ENCODE measurements at places on chromosomes 2 and 18.

DNA sequence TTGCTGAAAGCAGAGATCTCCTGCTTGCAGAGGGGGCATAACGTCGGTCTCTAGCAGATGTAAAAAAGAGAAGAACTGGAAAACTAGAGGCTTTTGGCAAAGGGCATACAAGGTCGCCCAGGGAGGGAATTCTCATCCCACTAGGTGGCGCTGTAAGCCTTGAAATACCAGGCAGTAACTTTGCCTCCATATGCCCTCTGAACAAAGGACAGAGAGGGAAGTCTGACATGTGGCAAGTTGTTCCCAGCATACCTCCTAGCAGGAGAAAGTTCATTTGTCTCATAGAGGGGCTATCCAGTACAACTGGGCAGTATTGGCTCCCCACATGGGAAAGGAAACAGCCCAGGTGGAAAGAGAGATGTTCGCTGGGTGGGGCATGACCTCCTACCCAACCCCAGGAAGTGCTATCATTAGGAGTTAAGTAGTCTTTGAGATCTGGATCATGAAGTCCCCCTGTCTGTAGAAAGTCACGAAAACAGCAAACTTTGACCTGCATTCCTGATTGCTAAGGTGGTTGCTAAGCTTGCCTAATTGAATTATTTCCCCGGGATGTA, 39.9 kb downstream of the STK17B start:
- DNase-seq, result peak; percentile 67

DNA sequence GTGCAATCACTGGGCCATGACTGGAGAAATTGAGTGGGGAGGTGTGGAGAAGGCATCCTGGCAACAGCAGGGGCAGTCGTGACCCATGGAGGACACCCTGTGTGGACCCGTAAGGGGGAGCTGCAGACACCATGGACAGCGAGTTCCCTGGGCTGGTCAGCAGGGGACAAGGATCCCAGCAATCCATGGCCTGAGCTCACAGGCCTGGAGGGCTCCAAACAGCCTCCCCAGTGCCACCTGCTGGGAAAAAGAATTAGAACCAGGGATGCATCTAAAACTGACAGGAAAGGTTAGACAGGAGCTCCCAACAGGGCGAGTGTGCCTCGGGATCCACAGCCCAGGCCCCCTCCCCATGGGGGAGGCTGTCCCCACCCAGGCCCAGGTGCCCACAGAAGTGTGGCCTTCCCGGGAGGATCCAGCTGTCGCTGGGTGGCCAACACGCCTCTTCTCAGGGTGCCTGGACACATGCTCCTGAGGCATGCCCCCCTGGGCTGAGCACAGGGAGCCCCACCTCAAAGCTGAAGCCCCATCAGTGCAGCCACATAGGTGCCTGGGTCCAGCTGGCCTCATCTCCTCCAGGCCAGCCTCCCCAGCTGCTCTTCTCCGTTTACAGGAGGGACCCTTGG, 20.5 kb upstream of the KIF1A start:
- no peak for DNase-seq

DNA sequence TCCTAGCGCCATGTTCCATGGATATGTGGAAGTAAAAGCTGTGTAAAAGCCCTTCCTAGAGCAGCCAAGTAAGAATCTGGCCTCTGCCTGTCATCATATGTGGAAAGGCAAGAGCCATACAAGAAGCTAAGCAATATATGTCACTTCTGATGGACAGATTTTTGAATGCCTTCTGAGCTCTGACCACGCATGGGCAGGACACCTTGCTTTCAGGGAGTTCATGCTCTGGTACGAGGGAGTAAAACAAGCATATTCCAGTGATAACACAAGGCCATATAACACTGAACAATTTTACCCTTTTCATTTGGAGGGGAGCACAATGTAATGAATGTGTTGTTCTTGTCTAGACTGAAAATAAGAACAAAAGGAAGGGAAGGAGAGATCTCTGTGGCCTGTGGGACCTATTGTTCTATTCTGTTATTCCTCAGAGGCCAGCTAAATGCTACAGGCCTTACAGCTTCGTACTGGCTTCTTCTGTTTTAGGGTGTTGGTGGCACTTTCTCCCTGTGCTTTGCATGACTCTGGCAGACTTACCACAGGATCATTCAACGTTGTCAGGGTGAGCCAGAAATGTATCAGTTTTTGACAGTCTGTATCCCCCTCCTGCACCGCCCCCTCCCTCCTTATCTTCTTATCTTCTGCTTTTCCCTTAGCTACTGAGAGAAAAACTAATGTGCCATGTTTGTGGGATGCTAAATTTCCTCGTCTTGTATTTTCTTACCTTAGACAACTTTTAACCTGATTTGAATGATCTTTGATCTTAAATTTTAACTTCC, 99.5 kb downstream of the MAP4K4 start:
- no peak for DNase-seq

DNA sequence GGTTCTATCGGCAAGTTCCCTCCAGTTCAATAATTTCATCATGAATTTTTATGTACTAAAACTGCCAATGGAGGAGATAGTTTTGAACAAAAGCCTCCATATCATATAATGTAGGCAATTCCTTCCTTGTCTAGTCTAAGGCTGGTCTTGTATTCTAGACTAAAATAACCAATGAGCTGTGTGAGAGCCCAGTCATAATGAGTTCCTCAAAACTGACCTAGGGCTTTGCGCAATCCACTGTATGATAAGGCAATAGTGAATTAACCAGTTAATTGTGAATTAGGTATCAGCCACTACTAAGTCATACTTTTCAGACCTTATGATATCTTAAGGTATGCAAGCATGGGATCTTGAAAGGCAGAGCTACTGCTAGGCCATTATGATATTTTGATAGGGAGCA, 7.6 kb upstream of the UXS1 start:
- no peak for DNase-seq

DNA sequence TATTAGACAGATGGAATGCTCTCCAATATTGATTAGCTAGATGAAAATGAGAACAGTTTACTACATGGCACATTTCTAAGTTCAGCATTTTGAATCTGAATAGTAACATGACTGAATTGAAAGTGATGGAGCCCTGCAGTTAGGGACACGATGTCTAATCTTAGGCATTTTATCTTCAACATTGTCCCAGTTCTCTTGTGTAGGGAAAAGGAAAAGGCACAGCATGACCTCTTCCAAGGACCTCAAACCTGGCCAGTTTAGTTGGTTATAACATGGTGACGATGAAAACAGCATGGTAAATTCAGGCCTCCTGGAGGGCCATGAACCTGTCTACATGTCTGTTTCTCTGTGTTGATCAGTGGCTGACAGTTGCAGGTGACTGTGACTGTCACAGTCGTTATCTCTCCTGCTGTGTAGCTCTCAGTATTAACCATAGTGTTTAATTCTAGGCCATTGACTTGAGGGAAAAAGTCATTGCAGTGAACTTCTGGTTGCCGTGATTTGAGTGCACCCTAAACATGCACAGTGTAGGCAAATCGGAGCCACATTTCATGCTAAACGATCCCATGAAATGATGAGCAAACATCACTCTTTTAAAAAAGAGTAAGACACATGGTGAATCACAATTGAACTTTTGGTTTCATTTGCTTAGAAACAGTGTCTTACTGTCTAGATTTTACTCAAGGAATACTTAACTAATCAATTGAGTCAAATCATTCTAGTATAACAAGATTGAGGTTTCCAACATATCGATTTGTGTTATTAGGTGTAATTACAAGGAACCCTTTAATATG, 129.7 kb downstream of the PHLPP1 start:
- no peak for DNase-seq

DNA sequence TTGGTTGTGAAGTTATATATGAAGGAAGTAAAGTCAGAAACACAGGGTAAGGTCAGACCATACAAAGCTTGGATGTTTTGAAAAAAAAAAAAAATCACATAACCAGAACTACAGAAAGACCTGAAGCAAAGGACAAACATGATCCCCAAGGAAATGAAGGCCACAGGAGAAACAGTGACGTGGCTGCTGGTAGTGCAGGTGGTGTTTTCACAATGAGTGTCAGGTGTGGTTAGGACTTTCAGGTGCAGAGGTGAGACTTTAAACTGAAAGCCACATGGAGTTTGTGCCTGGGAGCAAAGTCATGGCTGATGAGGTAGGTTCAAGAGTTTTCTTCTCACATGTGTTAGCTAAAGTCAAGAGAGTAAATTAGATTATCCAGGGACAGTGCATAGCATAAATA, 270.7 kb downstream of the PIEZO2 start:
- DNase-seq, result no peak

DNA sequence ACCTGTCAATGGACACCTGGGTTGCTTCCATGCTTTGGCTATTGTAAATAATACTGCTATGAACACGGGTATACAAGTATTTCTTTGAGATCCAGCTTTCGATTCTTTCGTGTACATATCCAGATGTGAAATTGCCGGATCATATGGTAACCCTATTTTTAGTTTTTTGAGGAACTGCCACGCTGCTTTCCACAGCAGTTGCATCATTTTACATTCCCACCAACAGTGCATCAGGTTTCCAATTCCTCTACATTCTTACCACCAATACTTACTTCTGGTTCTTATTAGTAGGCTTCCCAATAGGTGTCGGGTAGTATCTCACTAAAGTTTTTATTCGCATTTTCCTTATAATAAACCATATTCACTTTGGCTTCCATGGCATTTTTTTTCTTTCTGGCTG, 69.6 kb downstream of the PID1 start:
- DNase-seq, result no peak

- no peak for DNase-seq
These were observed 305.0 kb downstream of the PTH2R start for GRCh38 chr2:208711598-208711997.

DNA sequence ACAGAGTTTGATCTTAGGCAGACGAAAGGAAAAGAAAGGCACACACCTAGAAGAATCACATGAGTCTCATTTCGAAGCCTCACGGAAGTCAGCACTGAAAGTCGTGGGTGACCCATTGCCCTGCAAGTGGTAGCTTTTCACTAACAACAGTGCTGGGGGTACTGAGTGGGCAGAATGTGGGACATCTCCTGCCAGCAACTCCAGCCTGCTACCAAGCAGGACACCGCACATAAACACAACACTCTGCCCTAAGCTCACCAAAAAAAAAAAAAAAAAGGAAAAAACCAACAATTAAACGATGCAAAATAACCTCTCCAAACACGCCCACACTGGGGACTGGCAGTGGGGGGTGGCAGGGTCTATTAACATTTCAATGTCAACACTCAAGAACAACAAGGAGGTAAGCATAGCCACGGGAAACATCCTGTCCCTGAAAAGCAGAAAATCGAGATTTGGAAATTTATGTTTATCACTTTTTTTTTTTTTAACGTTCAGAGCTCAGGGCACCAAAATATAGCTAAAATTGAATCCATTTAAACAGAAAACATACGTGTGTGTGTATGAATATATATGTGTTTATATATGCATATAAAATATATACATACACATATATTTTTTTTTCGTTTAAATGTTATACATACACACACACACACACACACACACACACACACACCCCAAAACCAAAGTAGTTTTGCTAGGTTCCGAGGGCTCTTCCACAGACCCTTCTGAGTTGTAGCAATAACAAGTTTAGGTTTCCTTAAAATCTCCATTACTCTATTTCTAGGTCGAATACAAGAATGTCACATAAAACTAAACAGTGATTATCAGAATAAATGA, 2.2 kb downstream of the INO80D start:
- DNase-seq, result no peak

- no peak for DNase-seq
These were observed 8.5 kb downstream of the STEAP3 start for GRCh38 chr2:119231975-119232665.

- DNase-seq, result no peak
These were observed 235.9 kb downstream of the SUCLG1 start for GRCh38 chr2:84223191-84223590.

DNA sequence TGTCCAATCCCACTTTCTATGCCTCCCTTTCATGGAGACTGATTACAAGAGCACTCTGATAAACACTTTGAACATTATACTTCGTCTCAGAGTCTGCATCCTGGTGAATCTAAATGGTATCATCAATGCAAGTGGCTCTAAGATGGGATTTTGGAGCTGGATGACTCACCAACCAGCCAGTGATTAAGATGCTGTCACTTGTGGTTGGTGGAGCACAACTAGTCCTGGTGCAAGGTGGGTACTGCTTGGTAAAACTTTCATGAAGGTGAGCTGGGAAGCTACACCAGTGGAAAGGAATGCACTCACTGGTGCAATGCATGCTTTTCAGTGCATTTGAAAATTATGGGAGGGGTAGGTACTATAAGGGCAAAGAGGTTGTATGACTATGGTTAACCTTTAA, 137.7 kb upstream of the TRIB2 start:
- no peak for DNase-seq

GRCh38 chr2:234953116-234954031, 1.6 kb downstream of the SH3BP4 start:
- DNase-seq, result no peak

- no peak for DNase-seq
These were observed 9.4 kb downstream of the SMAD4 start for GRCh38 chr18:51039138-51040112.

GRCh38 chr2:234219046-234219310, 168.5 kb downstream of the SPP2 start:
- DNase-seq, result no peak

DNA sequence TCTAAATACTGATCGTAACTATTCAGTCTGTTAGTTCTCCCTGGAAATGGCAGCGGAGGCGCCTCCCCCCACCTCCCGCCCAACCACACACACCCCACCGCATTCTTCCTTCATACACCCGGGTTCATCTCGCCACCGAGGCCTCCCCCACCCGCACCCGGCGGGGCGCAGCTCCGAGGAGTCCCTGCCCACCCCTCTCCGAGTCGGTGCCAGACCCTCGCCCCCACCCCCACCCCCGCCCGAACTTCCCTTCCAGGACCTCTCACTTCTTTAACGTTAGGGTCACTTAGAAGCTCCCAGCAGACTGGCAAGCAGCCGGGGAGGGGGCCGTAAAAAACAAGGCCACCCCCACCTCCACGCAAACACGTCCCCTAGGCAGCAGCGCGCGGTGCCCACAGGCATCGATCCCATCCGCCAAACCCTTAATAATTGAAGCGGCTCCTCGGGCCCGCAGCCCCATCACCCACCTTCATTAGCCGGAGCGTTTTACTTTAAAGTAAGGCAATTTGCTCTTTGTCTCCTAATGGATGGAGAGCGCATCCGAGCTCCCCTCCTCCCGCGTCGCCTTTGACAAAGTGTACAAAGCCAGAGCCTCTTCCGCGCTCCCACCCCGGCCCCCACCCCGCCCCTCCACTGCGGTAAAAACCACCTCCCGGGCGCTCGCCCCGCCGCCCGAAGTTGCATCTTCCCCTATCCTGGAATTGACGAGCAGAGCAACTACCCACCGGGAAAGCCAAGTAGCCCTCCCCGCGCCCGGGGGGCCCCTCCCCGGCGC, 624 bp downstream of the ZNF516 start:
- DNase-seq, result peak; percentile 11

DNA sequence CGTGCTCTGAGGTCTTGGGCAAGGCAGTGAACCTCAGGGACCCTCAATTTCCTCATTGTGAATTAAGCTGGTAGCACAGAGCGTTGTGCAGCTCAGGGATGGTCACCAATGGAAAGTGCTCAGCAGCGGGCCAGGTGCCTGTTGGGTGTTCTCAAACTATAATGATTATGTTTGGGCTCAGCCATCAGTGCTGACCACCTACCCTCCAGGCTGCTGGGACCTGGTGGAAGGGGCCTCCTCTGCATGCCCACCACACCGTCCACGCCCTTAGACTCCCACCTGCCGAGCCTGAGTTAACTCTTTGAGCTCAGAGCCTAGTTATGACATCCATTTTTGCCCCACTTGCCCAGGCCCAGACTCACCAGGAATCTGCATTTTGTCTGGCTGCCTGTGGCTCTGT, 35.0 kb downstream of the GLI2 start:
- DNase-seq, result no peak

Measured in activated CD4-positive, alpha-beta T cell treated with anti-CD3 and anti-CD28 coated beads for 4 hours (primary cell).